ENCODE measurements at places on chromosomes 1 and 21.
A peak's percentile ranks its signal among the peaks of the same experiment; 100 is the strongest.

GRCh38 chr1:241647658-241648057, 4.4 kb upstream of the WDR64 start:
- DNase-seq: no peak

- DNase-seq: no peak
Observed at GRCh38 chr1:175548774-175549173, 194.6 kb downstream of the TNR start.

- DNase-seq: no peak
Observed at GRCh38 chr1:228683428-228683827, 51.9 kb upstream of the RHOU start.

DNA sequence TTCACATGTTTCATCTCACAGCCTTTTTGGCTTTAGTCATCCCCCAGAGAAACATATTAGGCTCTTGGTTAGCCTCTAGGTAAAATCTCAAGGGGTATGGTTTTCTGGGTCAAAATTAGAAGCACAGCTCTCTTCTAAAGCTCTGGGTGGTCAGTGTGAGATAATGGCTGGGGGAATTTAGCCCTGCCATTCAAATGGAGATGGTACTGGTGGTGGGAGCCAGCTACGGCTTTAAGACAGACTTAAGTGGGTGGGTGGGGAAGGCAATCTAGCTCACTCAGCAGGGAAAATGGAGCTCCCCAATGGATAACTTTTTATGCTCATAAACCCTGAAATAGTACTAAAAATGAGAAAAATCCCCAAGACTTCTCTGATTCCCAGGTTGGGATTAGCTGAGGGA, 5.7 kb downstream of the TEX38 start:
- no peak for DNase-seq

- peak; percentile 22 for DNase-seq
Observed at GRCh38 chr21:42003051-42003461, 7.1 kb downstream of the ZBTB21 start.

DNA sequence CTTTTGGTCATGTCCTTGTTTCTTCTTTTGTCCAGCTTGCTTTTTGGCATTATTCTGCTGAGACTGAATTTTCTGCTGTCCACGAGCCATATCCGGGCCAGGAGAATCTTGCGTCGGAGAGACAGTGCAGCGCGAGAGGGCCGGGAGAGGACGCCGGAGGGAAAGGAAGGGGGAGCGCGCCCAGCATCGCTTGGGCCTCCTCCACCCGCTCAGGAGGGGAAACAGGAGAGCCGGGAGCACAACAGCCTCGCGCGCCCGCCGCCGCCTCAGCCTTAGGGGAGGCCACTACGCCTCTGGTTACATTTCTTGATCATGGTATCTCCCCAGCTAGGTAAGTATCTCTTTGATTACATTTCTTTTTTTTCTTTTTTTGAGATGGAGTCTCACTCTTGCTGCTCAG, 7.4 kb upstream of the DEGS1 start:
- no peak for DNase-seq

DNA sequence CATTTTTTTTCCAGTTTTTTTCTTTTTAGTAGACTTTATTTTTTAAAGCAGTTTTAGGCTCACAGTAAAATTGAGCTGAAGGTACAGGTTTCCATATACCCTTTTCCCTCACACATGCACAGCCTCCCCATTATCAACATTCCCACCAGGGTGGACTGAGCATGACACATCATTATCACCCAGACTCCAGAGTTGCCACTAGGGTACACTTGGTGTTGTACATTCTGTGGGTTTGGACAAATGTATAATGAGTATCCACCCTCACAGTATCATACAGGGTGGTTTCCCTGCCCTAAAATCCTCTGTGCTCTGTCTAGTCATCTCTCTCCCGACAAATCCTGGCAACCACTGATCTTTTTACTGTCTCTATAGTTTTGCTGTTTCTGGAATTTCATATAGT, 3.0 kb upstream of the AIM2 start:
- no peak for DNase-seq

- peak; percentile 74 for DNase-seq
Observed at GRCh38 chr1:183956559-183957188, 80.9 kb downstream of the COLGALT2 start.

- no peak for DNase-seq
Observed at GRCh38 chr1:14519976-14520375, 78.5 kb upstream of the KAZN start.

DNA sequence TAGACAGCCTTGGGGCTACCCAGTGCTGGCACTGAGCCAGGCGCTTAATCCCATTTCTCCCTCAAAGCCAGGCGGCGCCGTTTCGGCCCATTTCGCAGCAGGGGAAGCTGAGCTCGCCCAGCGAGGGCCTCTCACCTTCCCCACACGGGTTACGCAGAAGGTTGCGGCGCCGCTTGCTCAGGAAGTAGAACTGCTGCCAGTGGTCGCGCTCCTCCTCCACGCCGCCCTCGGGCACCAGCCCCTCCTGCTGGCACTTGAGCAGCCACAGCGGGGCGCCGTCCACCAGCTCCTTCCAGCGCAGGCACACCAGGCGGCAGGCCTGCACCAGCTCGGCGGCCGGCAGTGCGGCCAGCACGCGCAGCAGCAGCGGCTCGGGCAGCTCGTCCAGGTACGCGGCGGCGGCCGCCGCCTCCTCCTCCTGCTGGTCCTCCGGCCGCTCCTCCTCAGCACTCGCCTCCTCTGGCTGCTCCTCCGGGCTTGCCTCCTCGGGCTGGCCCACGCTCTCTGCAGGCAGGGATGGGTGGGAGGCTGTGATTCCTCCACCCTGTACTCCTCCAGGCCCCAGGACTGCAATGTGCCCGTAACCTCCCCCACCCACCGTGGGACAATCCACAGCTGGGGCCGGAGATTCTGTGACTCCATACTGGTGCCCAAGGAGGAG, 3.8 kb downstream of the FBXO2 start:
- peak; percentile 46 for DNase-seq

- DNase-seq: no peak
Observed at GRCh38 chr1:58881471-58881994, 97.7 kb upstream of the JUN start.

DNA sequence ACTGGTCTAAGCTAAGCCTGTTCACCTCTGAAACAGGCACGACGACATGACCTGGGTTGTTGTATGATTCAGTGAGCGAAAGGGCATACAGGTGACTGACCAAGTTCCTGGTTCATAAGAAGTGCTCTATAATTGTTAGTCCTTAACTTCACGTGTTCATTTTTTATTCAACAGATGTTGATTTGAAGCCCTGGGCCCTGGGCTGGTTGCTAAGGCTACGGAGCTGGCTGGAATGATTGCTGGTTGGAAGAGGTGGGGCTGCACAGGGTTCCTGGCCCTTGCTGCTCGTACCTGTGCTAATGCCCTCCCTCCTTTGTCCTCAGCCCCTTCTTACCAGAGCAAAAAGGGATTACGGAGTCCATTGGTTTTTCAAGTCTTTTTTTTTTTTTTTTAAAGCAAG, 111.3 kb upstream of the CSF3R start:
- no peak for DNase-seq

DNA sequence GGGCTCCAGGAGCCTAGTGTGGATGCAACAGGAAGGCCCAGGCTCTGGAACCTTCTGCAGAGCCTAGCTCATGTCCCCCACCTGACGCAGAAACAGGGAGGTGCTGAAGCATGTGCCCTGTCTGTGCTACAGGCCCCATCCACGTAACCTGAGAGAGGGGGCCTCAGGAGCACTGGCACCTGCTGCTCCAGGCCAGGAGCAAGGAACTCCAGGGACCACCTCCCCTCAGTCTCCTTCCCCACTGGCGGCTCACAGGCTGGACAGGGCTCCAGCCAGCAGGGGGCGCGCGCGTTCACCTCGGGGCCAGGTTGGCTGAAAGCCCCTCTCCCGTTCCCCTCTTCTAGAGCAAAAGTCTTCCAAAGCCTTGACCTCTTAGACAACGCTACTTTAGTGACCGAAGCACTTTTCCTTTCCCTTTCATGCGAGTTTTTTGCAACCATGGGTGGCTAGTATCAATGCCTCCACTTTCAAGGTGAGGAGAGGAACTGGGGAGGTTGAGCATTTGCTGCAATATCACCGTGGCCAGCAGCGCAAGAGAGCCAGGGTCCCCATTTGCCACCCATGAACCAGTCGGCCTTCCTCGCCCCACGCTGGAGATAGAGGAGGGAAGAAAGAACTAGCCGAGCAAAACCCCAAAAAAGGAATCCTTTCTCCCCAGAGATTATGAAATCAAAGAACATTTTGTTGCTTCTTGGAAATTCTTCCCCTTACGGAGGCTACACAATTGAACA, 52.4 kb upstream of the GPR157 start:
- peak; percentile 60 for DNase-seq

DNA sequence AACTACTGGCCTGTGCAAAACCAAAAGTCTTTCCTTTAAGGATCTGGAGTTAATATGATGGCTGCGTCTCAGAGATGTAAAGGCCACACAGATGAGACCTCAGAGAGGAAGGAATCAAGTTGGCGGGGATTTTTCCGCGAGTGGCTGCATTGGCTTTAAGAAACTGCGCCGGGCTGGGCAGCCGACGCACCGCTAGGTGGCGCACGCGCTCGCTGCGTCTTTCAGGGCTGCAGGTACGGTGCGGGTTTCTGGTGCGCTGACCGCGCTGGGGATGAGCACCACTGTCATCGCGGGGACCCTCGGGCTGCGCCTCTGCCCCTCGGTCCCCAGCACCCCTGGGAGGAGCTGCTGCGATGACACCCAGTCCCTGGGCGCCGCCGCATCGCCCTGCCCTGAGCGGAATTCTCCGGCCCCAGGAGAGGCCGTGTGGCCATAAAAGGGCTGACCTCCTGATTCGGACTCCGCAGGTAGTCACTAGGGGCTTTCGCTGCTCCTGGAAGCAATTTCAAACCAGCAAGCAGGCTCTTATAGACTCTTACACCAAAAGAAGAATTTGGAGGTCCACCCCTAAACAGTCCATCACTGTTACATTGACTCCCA, 241.0 kb downstream of the KCNJ6 start:
- no peak for DNase-seq

- DNase-seq: no peak
Observed at GRCh38 chr1:28494737-28495136, 11.1 kb upstream of the RCC1 start.

DNA sequence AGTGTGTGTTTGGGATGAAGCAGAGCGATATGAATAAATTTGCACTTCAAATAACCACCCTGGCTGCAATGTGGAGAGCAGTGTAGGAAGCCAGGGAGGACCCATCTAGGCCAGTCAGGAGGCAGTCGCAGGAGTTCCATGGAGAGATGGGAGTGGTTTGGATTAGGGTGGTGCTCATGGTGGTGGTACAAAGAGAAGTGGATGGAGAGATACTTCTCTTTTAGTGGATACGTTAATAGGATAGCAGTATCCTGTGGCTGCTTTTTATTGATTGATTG, 58.2 kb downstream of the MAN1C1 start:
- DNase-seq: no peak

- no peak for DNase-seq
Observed at GRCh38 chr1:108889706-108890384, 13.1 kb downstream of the GPSM2 start.

GRCh38 chr1:17027900-17028299, 16.2 kb upstream of the ATP13A2 start:
- DNase-seq: no peak

DNA sequence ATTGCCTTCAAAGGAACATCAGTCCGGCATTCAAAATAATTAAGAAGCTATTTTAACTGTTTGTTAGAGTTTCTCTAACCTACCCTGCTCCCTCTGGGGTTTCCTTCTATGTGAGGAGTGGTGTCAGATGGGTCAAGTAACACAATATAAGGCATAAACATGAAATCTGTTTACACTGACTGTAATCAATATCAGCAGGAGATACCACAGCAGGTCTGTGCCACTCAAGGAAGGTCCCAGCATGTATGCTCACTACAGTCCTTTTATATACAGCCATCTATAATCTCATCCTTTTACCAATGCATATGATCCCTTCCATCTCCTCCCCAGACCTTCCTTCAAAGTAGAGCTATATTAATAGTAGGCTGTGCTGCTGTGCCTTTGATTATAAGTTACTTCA, 25.4 kb downstream of the EEIG2 start:
- DNase-seq: no peak

DNA sequence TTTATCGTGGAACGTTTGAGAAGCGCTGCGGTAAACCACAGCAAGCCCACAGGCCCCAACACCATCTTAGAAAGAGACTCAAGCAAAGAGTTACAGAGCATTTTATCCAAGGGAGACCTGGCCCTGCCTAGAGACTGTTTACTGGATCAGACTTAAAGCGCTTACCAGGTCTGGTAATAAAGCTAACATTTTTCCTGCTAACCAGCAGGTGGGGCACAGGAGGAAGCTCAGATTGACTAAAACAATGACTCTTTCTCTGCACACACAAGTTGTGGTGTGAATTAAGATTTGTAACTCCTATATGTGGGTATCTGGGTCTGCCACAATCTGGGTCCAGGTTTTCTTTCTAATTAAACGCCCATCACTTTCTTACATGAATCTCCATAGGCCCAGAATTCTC, 136.5 kb upstream of the ETS2 start:
- DNase-seq: no peak

DNA sequence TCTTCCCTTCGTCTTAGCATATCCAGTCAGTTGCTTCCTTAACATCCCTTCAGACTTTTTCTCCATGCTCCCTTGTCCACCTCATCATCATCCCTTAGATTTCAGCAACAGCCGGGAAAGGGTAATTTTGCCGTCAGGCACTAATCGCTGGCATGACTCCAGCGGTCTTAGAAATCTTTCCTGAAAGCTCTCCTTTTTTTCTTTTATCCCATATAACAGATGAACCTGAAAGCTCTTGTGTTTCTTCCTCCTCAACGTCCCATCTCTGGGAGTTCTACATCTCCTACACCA, 10.4 kb upstream of the BOLA1 start:
- no peak for DNase-seq

DNA sequence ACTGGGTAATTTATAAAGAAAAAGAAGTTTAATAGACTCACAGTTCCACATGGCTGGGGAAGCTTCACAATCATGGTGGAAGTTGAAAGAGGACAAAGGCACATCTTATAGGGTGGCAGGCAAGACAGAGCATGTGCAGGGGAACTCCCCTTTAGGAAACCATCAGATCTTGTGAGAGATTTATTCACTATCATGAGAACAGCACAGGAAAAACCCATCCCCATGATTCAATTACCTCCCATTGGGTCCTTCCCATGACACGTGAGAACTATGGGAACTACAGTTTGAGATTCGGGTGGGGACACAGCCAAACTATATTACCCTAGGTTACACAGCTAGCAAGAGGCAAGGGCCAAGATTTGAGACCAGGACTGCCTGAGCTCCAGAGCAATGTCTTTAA, 30.4 kb upstream of the SOX13 start:
- no peak for DNase-seq

- DNase-seq: peak; percentile 14
Observed at GRCh38 chr1:93708734-93709481, 27.3 kb upstream of the BCAR3 start.

Measured in GDM1 (cell line).